Lower lobe of right lung (tissue), 2 donors: ENCODE measurements at places on chromosomes 1 and 21. TPM values are rescaled to one million over a fixed set of nuclear protein-coding genes. Genes with fewer than 3 reads are reported as not detected.

GRCh38 chr1:4023678-4024077, 123.6 kb upstream of the C1orf174 start:
- DNase-seq: no peak

DNA sequence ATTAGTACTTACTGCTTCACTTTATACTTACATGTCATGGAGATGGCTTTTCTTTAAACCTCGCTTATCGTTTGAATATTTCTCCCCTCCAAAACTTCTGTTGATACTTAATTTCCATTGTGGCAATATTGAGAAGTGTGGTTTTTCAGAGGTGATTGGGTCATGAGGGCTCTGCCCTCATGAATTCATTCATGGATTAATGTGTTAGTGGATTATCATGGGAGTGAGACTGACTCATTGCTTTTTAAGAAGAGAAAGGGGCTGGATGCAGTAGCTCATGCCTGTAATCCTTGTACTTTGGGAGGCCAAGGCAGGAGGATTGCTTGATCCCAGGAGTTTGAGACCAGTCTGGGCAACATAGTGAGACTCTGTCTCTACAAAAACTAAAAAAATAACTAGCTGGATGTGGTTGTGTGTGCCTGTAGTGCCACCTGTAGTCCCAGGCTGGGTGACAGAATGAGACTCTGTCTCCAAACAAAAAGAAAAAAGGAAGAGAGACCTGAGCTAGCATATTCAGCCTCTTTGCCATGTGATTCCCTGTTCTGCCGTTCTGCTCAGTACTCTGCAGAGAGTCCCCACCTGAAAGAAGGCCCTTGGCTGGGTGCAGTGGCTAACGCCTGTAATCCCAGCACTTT, 30.2 kb downstream of the RABGAP1L start:
- no peak for DNase-seq

DNA sequence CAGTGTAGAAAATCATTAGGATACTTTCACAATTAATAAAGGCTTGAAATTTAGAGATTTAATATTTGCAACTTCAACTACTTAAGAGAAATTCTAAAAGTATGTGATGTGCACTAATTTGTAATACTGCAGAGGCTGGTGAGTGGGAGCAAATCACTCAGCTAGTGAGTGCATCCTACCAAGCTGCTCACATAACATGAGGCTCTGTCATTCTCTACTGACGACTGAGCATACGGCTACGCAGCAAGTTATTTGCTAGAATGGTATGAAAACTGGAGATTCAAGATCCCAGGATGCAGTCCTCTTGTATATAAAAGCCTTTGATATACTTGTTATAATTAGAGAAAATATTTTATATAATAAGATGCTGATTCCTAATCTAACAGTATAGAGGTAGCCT, 90.1 kb downstream of the ATP1B1 start:
- DNase-seq: no peak

GRCh38 chr1:232702911-232703310, 73.0 kb upstream of the SIPA1L2 start:
- DNase-seq: no peak

- no peak for DNase-seq
Observed at GRCh38 chr1:221644145-221644448, 97.8 kb downstream of the DUSP10 start.

GRCh38 chr1:38736399-38736798, 123.2 kb downstream of the RRAGC start:
- no peak for DNase-seq

DNA sequence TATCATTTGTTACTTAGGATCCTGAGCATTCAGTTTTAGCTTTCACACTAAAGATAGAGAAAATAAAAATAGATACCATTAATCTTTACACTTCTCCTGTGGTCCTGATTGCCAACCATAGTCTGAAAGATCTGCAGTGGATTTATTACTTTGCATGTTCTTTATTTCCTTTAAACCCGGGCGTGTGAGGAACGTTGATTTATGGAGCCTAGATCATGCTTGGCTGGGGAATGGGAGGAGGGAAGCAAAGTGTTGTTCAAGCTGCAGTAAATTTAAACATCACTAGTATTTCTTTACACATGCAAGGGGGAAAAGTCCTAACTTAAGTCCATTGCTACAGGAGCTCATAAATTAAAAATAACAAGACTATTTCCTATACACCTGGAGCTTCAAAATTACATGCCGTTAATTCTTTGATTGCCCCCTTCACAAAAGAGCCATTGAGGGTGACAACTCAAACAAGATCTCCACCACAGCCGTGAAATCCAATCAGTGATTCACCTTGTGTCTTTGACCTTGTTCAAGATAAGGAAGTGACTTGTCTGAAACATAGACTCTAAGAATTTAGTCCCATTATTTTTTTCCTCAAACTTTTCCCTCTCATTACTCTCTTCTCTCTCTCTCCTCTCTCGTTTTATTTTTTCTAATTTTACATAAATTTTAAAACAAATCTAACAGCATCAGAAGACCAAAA, 282.7 kb downstream of the KIF26B start:
- no peak for DNase-seq

Gene ESRRG
- total RNA-seq: 1.9 TPM

Gene AADACL4
- total RNA-seq: not detected

Gene MMEL1
- total RNA-seq: 7.6 TPM

Gene UBASH3A
- 1.2 TPM for total RNA-seq
